Progenitor cell of endocrine pancreas (in vitro differentiated cells): ENCODE measurements at places on chromosomes 13 and 19.

- no peak for DNase-seq
Measured at GRCh38 chr13:99495466-99496183, 5.6 kb upstream of the TM9SF2 start.

DNA sequence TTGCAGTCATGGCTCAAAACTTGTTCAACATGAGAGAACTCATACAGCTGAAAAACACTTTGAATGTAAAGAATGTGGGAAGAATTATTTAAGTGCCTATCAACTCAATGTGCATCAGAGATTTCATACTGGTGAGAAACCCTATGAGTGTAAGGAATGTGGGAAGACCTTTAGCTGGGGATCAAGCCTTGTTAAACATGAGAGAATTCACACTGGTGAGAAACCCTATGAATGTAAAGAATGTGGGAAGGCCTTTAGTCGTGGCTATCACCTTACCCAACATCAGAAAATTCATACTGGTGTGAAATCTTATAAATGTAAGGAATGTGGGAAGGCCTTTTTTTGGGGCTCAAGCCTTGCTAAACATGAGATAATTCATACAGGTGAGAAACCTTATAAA is 20.1 kb downstream of the ZNF283 start:
- no peak for DNase-seq

GRCh38 chr13:84399320-84400085 is 517.2 kb upstream of the SLITRK1 start:
- DNase-seq = no peak

DNA sequence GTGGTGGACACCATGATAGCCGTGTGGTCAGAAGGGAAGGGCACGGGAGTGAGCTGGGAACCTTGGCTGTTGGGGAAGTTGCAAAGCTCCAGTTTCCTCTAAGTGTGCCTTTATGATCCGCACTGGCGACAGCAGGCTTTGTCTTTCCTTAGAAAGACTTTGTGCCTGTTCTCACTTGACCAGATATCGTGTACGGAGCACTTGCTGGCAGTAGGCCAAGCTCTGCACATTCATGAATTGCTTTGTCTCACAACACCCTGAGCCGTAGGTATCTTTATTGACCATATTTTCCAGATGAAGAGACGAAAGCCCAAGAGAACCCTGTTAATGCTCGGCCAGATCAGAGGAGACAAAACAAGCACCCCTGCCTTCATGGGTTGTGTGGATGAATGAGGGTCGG is 15.1 kb downstream of the CUL4A start:
- DNase-seq = no peak

DNA sequence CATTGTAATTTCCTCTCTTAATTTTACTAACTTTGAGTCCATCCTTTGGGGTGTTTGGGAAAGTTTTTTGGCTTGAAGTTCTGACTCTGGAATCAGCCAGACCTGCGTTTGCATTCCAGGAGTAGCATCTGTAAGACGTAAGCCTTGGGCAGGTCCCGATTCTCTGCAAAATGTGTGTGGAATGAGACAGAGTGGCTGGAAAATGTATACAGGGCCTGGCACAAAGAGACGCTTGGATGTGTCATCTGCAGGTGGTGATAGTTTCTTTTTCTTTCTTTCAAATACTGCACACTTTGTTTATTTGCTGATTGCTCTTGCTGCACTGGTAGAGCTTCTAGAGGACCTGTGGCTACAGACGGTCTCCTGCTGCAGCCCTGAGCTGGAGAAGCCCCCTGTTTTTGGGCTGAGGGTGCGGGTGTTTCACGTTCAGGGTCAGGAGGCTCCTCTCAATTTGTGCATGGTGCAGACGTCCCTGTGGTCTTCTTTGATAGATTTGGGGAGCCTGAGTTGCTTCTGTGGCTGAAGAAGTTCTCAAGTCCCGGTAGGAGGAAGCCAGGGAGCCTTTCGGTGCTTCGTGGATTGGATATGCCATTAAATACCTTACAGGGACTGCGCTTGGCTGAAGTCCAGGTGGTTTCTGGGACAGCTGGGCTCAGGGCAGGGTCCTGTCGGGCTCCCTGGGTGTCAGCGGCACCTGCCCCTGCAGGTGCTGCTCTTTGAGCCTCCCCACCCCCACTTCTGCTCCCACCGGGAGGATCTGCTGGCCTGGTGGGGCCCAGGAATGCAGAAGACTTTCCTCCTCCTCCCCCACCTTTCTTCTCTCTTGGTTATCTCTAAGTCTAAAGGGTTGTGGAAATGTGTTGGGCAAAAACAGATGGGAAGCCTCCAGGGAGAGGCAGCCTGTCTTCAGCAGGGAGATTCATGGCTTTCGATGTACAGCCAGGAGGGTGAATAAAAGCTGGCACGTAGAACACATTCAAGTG is 44.0 kb upstream of the GAS6 start:
- no peak for DNase-seq

- DNase-seq = no peak
Measured at GRCh38 chr19:16593181-16593580, 21.0 kb upstream of the SLC35E1 start.

GRCh38 chr13:40681341-40682146 is 15.1 kb upstream of the FOXO1 start:
- DNase-seq = no peak

GRCh38 chr13:89920461-89920860 is 1427.0 kb upstream of the MIR17HG start:
- no peak for DNase-seq

GRCh38 chr13:30017880-30018279 is 167.5 kb upstream of the UBL3 start:
- DNase-seq = no peak

DNA sequence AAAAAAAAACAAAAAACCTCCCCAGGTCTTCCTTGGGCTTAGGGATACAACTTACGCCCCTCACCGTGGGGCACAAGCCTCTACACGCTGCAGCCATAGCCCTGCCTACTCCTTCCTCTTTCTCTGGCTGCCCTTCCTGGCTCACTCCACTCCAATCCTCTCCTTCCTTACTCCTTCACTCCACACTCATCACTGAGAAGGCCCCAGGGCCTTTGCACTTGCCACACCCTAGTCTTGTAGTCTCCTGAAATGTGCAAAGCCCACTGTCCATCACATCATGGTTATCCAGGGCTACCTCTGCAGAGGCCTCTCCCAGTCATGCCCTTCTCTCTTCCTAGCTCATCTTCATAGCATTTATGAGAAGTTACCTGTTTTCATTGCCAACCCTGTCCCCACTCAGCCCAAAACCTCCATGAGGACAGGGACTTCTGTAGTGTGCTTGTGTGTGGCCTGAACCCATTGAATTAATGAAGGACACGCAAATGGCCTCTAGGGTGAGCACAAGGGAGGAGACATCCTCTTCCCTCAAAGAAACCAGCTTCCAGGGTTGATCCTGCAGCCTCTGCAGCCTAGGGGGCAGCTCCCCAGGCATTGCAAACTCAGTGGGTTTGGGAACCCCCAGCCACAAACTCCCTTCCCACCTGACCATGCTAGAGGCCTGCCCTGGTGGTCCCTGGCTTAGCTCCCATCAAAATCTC is 7.9 kb upstream of the HSH2D start:
- DNase-seq = no peak

- DNase-seq = no peak
Measured at GRCh38 chr13:50537029-50537428, 306.5 kb downstream of the DLEU7 start.

GRCh38 chr13:105816994-105817393 is 718.5 kb downstream of the EFNB2 start:
- DNase-seq = no peak

DNA sequence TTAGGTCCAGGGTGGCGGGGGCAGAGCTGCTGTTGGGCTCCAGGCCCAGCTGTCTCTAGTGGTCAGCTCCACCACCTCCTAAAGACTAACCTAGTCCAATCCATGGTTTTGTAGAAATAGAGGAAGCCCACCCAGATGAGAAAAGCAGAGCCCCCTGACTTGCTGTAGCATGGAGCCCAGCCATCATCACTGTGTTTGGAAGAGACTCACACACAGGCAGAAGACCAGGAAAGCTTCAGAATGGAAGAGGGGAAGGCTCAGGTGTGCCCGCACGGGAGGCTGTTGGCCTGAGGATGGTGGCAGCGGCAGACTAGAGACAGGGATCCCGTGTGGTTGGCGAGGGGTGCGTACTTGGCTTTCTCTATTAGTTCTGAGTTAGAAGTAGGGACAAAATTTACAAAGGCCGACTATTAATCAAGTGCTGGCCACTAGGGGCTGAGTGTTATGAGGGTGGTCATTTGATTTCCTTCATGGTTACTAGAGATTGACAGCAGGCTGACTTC is 193.2 kb upstream of the SOX1 start:
- no peak for DNase-seq

DNA sequence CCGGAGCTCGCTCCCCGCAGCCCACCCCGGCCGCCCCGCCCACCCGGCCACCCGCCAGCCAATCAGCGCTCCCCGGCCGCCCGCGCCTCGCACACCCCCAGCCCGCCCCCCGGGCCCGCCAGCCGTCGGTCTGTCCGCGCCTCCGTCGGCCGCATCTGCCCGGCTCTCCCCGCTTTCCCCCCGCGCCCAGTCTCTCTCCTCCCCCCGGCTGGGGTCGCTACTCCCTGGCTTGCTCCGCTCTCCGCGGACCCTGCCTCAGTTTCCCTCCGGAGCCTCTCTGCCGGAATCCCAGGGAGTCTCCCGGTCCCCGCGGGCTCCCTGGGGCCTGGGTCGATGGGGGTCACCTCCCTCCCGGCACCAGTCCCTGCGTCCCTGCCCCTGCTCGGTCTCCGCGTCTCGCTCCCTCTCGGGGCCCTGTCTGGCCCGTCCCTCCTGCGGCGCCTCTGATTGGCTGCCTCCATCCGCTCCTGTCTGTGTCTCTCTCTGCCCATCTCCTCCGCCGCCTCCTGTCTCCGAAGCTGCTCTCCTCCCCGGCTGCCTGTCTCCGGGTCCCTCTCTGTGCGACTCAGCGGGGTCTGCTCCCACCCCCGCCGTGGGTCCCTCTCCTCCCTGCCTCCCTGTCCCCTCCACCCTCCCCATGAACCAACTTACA is 484 bp downstream of the IL11 start:
- DNase-seq = no peak

DNA sequence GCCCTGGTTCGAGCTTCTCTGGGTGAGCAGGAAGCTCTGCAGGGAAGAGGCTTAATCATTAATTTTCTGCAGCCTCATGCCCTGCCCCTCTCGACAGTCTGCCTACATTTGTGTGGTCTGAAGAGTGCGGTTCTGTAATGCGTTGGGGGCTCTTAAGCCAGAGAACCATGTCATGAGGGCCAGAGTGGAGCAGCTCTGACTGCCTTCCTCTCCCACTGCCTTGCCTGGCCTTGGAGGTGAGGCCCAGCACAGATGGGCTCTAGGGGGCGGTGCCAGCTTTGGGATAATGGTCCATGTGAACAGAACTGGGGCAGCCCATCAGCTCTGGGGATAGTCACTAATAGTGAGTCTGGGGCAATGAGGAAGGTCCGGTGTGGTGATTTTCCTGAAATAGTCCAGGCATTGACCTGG is 5.7 kb downstream of the FGF9 start:
- no peak for DNase-seq

GRCh38 chr19:54247106-54247930 is 4.7 kb upstream of the LILRA6 start:
- no peak for DNase-seq

- no peak for DNase-seq
Measured at GRCh38 chr13:30049692-30050091, 199.3 kb upstream of the UBL3 start.

GRCh38 chr13:114114006-114114640 is 18.3 kb downstream of the RASA3 start:
- no peak for DNase-seq

- DNase-seq = no peak
Measured at GRCh38 chr19:15673176-15673654, 328 bp downstream of the CYP4F12 start.

GRCh38 chr13:43933378-43933777 is 53.7 kb downstream of the LACC1 start:
- DNase-seq = no peak

DNA sequence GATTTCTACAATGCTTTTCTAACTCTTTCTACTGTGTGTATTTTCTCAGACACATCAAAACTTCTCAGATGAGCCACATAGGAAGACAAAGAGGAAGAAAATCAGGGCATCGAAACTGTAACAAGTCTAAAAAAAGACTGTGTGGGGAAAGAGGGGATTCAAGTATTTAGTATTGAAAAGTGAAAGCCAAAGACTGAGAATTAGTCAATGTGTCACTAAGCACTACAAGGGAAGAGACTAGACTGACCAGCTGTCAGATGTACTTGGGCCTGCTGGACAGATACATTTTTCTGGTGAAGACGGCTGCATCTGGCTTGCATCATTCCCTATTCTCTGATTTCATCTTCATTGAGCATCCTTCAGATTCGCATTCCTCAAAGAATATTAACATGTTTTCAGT is 25.4 kb downstream of the COMMD6 start:
- no peak for DNase-seq

DNA sequence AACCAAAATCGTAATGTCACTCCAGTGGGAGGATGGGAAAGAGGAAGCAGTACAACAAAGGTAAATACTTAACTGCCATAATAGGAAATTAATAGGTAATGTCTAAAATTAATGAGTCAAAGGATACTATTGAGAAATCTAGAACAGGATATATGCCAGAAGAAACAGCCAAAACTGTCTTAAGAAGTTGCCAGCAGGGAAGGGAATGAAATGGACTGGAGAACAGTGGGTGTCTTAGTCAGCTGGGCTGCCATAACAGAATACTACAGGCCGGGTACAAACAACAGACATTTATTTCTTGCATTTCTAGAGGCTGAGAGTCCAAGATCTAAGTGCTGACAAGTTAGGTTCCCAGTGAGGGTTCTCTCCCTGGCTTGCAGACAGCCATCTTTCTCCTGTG is 40.3 kb upstream of the IPO5 start:
- DNase-seq = no peak

GRCh38 chr19:51342631-51343569 is 961 bp upstream of the VSIG10L start:
- no peak for DNase-seq

DNA sequence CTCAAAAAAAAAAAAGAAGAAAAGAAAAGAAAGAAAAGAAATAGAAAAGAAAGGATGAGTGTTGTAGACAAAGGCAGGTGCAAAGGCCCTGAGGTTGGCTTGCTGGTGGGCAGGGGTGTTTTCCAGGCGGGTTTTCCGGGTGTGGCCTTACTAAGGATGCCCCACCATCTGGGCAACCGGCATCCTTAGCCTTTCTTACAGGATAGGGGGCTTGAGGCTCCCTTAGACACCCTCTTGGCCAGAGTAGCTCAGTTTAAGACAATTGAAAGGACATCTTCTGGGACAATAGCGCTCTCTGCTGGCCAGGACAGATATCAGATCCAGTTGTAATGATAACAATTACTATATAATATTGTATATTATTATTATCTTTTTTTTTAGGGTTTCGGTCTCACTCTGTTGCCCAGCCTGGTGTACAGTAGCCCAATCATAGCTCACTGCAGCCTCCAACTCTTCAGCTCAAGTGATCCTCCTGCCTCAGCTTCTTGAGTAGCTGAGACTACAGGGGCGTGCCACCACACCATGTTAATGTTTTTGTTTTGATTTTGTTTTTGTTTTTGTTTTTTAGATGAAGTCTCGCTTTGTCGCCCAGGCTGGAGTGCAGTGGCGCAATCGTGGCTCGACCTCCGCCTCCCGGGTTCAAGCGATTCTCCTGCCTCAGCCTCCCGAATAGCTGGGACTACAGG is 1.4 kb upstream of the QTRT1 start:
- no peak for DNase-seq
